ENCODE measurements at places on chromosomes 7 and 10.

DNA sequence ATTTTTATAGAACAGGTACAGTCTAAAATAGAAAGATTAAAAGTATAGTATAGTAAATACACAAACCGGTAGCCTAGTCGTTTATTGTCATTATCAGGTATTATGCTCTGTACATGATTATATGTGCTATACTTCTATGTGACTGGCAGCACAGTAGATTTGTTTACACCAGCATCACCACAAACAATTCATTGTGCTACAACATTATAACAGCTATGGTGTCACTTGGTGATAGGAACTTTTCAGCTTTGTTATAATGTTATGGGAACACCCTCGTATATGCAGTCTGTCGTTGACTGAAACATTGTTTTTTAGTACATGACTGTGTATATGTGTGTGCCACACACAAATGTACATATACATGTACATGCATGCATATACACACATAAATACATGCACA, 19.1 kb downstream of the ZNF365 start:
- DNase-seq: no peak

- no peak for DNase-seq
Observed at GRCh38 chr10:80411267-80411668, 2.9 kb downstream of the PRXL2A start.

DNA sequence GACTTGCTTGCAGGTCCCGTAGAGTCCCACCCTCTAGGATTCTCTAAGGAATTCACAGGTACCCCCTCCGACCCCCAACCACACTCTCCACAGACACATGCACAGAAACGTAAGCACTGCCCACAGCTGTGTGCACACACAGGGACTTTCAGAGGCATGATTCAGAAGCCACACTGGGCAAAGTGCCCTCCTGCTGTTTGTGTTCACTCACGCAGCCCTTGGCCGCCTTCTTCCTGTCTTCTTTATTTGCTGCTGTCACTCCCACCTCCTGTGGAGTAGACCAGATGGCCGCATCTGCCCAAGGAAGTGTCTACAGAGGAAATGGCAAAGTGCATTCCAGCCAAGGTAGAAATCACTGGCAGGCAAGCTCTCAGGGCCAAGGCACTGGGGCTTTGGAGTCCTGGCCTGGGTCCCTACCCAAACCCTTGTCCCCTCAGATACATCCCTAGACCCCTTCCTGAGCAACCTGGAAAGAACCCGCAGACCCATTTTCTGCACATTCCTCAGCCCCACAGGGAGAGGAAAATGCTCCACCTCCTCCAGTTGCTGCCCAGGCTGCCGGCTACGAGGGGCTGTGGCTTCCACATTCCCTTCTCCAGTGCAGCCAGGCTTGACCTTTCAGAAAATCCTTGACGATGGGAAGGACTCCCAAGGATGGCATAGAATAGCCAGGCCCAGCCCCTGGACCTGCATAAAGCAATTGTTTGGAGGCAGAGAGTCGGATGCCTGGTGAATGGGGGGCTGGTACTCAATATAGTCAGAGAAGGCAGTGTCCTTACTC, 21.6 kb upstream of the GIMAP8 start:
- peak; percentile 72 for DNase-seq

DNA sequence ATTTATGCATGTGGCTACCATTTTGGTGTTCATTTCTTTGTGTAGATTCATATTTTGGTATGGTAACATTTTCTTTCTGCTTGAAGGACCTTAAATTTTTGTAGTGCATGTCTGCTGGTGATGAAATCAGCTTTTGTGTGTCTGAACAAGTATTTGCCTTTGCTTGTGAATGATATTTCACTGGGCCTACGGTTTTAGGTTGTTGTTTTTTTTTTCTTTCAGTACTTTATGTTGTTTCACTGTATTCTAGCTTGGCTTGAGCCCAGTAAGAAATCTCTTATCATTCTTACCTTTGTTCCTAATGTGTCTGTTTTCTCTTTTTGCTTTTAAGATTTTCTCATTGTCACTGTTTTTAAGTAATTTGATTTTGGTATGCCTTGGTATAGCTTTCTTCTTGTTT, 31.9 kb downstream of the SAMD8 start:
- no peak for DNase-seq

DNA sequence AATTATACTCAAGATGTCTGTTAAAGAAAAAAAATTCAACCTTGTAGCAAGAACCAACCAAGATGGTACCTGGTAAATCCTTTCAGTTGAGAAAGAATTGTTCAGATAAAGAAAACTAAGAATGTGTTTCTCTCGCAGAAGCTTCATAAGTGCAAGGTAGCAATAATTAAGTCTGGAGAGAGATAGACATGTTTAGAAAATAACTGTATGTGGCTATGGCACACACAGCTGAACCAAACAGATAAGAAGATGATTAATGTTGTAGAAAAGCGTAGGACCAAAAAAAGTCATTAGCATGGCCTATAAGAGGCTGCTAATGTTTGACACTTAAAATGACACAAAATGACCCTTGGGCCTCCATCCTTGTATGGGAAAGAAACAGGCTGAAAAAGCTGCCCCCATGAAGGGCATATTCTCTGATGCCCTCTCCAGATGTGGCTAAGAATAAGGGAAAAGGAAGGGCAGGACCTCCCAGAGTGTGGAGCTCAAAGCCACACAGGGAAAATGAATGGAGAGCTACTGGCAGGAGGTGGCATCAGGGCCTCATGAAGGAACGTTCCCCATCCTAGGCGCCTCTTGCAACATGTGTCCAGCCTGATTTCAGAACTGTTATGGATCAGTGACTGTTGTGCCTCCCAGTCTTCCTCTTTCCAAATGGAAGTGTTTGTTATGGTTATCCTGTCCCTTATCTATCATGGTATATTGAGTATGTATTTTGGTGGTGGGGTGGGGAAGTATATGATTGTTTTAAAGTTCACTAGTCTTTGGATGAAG, 30.7 kb downstream of the TLL2 start:
- DNase-seq: no peak

DNA sequence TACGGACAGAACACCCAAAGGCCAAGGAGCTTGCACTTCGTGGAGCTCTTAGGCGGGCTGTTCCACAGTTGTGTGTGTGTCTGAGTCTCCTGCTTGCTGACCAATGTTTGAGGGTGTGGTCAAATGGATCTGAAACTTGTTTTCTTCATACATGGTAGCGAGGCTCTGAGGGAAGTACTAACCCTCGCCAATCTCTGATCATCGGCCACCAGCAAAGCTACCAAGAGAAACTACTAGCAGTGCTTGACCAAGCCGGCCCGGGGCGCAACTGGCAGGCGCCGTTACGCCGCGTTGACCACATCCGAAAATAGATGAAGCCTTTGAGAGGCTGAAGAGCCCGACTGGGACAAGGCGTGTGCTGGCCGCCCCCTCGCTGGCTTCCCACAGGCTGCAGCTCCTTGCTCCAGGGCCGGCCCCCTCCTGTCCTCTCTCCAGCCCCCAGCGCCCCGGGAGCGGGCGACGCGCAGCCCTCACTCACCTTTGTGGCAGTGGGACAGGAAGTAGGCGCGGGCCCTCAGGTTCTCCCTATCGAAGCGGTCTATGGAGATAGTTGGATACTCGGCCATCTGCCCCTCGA, 384 bp downstream of the DCLRE1C start:
- peak; percentile 34 for DNase-seq

DNA sequence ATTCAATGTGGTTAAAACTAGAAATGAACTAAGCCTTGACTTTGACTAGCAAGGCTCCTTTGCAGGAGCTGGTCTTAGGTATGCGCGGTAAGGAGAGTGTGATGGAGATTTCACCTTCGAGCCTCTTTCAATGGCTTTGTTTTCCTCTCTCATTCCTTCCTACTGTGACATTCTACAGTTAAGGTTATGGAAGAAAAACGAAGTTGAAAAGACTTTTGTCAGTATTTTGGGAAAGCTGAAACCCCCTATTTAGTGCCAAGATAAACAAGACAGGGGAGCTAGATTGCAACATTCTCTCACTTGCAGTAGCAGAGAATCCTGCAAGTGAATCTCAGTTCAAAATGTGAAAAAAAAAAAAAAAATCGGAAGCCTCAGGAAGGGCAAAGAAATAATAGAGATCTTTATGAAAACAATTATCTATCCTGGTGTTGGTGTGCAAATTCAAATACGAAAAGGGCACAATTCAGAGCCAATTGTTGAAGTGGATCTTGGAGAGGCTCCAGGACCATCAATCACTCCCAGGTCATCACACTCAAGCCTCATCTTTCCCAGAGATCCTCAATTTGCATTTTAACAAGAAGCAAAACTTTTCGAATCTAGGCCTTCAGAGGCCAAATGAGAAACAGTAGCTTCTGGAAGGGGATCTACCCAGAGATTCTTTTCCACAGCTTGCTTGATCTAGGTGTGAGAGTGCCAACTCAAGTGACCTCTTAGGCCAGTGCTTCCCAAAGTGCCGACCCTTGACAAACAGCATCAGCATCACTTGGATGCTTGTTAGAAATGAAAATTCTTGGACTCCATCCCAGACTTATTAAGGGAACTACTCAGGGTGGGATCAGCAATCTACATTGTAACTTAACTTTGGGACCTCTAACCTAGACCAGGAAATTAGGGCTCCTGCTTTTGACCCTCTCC, 163.8 kb downstream of the INHBA start:
- peak; percentile 20 for DNase-seq

DNA sequence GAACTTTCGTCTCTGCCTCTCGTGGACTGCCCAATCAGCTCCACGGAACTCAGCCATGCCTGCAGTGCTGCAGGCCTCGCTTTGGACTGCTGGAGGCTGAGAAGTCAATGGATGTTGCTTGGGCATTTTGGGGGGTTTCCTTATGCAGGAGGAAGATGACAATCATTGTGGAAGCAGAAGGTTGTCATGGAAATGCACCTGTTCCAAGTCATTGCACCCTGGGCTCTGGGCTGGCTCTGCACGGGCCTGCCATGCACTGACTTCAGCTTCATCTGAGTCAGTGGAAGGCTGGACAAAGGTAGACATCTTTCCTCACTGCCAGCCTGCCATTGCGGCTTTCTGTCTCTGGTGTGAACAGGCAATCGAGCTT, 217.3 kb downstream of the RPS24 start:
- no peak for DNase-seq

- DNase-seq: no peak
Observed at GRCh38 chr7:139457153-139457946, 26.1 kb downstream of the KLRG2 start.

GRCh38 chr7:133805426-133805825, 321.7 kb upstream of the LRGUK start:
- DNase-seq: no peak

DNA sequence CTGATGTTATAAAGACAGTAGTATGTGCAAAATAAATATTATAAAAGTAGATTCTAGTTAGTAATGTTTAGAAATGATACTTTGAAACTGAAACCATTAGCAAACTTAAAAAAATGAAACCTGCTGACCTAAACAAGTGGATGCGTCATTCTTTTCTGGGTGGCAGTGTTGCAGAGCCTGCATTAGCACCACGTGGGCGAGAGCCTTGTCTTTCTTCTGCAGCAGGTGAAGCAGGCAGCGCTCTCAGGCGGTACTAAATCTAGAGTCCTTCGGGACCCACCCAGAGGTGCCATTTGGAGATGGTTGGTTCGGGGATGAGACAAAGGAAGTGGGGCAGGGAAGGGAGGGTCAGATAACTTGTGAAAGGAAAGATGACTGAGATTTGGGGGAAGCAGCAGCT, 759.1 kb upstream of the IGFBP3 start:
- no peak for DNase-seq

DNA sequence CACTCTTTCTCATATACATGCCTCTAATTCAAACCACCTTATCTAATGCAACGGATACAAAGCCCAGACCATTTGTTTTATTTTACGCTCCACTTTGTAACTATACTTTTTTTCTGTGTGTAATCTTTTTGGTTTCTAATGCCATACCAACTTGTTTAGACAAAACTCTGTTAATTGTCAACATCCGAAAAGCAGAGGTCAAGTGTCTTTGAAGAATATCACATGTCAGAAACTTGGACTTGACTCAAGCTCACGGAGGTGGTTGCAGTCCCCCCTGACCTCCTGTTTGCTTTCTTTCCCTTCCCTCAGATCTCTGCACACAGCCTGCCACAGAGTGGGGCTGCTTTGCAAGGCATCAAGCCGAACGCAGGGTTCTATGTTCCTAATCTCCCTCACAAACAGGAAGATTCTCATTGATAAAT, 698.9 kb downstream of the PARD3 start:
- DNase-seq: no peak

DNA sequence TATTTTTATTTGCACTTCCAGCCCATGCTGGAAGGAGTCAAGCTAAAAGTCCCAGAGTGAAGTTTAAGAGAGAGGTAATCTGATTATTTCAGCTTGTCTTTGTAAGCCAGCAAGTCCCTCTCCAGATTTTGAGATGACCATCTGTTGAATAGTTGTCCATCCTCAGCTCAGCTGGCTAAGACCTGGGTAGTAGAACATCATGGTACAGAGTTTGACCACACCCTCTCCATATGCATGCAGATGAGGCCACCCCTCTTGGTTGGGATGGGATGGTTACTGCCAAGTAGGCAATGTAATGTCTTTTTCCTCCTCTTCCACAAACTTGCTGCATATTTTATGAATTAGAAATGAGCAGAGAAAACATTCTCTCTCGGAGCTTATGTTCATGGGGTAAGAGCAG, 639.8 kb downstream of the SORCS3 start:
- no peak for DNase-seq

DNA sequence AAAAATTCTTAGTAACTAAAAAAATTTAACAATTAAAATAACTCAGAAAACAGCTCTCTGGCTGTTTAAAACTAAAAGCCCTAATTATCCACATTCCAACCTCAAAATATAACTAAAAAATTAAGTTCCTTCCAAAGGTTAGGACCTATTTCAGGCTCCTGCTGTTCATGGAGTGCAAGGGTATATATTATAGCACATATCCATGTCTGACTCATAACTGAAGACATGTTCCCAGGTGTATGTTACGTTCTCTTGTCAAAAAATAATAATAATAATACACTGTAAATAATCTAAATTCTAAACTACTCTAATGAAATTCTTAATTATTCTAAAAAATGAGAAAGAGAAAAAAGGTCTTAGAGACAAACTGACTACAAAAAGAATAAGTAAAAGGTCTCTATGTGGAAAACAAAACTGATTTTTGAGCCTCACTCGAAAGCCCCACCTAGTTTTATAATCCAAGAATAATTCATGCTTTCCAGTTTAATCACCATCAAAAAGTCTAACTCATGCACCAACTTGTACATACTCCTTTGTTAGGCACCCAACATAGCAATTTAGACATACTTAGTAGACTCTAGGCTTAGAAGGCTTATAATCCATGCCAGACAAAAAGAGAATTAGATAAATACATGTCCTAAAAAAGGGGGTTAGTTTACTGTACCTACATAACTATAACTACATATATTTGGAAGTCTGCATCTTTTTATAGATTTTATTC, 171.4 kb downstream of the KMT2E start:
- DNase-seq: no peak

DNA sequence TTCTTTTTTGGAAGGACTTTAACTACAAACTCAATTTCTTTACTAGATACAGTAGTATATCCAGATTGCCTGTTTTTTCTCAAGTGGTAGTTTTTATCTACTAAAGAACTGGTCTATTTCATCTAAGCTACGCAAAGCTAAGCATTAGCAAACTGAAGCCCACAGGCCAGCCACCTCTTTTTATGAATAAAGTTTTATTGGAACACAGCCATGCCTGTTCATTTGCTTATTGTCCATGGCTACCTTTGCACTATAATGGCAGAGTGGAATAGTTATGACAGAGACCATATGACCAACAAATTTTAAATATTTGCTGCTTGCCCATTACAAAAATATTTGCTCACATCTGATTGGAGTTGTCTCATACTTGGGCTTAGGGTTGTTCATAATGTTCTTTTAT, 168.7 kb downstream of the CAMK1D start:
- no peak for DNase-seq

GRCh38 chr7:22356701-22357310, at the start of gene RAPGEF5:
Gene RAPGEF5, minus strand, starts transcription at chr7:22357154. Its CDS starts 94 bp downstream, at chr7:22357060.
- DNase-seq: no peak
